Ascending aorta (tissue), 2 donors: ENCODE measurements at places on chromosomes 12 and 14. TPM values are rescaled to one million over a fixed set of nuclear protein-coding genes. Genes with fewer than 3 reads are reported as not detected.

The HOXC9 gene
- 1.2 TPM for total RNA-seq

DNA sequence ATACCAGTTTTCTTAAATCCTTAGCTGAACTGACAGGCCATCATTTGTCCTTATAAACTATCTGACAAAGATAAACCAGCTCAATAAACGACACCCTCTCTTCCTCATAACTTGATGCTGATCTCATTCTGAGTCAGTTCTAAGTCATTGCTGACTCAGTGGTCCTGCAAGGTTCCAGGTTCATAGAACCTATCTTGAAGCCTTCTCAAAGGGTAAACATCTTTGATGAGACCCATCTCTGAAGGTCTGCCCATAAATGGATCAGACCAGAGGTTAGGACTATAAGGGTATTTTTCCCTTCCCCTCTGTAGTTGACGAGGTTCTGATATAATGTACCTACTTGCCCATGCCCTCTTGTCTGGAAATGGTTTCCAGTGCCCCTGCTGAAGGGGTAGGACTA lies 11.9 kb downstream of the NAA25 start:
- no peak for DNase-seq

The BEGAIN gene
- total RNA-seq = 5.9 TPM

DNA sequence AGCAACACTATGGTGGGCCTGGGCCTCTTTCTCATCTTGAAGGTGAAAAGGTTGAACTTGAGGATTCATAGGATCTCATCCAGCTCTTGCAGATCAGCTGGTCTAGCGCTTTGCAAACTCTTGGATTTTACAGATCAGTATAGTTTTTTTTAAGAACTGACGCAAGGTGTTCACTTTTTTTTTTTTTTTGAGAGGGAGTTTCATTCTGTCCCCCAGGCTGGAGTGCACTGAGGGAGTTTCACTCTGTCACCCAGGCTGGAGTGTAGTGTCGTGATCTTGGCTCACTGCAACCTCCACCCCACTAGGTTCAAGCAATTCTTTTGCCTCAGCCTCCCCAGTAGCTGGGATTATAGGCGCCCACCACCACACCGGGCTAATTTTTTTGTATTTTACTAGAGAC lies 20.4 kb upstream of the LGMN start:
- DNase-seq = peak; percentile 16

- DNase-seq = no peak
These were observed 56.7 kb upstream of the AEBP2 start for GRCh38 chr12:19382563-19382962.

The NRXN3 gene
- total RNA-seq = 21.0 TPM
